B cell (primary cell): ENCODE measurements at places on chromosomes 2 and 18. TPM values are rescaled to one million over a fixed set of nuclear protein-coding genes. Genes with fewer than 3 reads are reported as not detected.

Gene ASB18
- polyA plus RNA-seq = not detected in 2 replicates

Gene MC5R
- polyA plus RNA-seq = not detected in 2 replicates

Gene PLGLB2
- 2.0 and 3.3 TPM in 2 replicates for polyA plus RNA-seq

- no peak for DNase-seq
These were observed 127.5 kb upstream of the TTC39C start for GRCh38 chr18:23887035-23887434.

DNA sequence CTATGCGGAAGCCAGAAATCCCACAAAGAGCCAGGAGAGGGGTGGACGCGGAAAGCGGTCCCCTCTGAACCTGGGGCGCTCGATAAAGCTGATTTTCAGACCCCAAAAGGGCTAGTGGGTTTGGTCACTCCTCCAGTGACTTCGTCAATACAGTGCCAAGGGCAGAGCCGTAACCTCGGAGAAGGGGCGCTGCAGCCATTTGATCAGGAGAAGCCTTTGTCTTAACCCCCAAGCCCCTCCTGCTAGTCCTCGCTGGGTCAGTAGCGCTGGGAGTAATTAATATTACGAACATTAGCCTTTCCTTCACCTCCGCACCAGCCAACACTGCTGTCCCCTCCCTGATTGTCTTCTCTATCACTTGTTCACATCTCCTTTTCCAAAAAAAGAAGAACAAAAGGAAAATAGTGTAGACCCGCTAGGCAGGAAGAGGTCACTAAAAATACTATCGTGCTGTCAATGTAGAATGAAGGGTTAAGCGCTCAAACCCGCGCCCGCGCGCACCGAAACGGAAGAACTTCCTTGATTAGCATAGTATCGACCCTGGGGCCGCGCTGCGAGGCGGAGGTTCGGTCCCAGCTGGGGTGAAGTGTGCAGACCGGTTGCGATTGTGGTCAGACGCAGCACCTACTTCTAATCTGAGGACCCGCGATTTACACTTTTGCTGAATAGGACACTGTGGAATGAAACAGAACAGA is 63.2 kb upstream of the MAPRE2 start:
- DNase-seq = peak; percentile 52

DNA sequence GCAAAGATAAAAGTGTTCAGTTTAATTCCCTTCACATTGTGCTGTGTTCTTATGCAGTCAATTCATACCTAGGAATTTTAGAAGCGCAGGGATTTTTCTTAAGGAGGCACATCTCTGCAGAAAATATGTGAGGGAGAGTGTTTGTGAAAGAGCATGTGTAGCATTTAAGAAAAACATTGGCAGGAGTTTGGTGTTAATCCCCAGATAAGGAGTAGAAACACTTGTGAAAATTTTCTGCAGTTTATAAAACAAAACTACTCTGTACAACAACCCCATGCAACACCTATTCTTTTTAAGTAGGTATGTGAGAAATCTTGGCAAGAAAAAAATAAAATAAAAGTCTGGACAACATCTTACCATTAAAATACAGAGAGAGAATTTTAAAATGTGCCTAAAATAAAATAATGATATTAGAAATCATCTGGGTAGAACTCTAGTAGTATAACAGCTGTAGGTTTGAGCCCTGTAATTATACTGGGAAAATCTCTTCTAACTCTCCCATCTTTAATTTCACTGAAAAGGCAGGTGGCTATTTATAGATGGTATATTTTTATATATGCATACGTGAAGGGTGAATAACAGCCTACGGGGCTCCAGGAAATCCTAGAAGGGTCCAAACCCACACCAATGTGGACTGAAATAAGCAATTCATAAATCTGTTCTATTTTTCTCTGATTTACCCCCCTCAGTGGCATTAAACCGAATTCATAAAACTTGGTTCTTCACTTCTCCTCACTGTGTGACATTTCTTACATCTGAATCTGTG is 6.6 kb downstream of the FZD7 start:
- DNase-seq = no peak

- DNase-seq = no peak
These were observed 80.3 kb downstream of the VAPA start for GRCh38 chr18:9994026-9994570.

DNA sequence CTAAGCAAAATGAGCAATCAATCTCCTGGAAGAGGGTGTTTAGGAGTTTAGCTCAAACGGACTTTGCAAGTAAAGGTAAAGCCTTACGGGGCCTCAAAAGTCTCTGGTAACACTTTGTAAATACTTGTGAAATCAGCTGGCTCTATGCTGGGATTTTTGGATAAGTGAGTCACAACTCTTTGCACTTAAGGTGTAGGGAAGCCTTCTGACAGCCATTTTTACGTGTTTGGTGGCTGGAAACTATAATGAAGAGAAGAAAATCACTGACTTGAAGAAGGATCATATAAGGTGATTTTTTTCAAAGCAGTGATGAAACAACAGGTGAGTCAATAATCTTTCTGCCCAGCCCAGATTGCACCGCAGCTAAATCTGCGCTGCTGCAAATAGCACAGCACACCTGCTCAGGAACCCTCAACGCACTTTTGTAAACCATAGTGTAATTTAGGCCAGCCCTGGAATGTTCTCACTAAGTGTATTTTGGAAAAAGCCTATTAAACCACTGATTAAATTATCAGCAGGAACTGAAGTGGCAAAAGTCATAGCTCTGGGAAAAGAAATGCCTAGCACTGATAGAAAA is 218.8 kb downstream of the AGPS start:
- DNase-seq = no peak

- no peak for DNase-seq
These were observed 117.6 kb upstream of the DTNA start for GRCh38 chr18:34592481-34592880.

GRCh38 chr2:18788592-18788991 is 199.2 kb upstream of the NT5C1B start:
- no peak for DNase-seq

DNA sequence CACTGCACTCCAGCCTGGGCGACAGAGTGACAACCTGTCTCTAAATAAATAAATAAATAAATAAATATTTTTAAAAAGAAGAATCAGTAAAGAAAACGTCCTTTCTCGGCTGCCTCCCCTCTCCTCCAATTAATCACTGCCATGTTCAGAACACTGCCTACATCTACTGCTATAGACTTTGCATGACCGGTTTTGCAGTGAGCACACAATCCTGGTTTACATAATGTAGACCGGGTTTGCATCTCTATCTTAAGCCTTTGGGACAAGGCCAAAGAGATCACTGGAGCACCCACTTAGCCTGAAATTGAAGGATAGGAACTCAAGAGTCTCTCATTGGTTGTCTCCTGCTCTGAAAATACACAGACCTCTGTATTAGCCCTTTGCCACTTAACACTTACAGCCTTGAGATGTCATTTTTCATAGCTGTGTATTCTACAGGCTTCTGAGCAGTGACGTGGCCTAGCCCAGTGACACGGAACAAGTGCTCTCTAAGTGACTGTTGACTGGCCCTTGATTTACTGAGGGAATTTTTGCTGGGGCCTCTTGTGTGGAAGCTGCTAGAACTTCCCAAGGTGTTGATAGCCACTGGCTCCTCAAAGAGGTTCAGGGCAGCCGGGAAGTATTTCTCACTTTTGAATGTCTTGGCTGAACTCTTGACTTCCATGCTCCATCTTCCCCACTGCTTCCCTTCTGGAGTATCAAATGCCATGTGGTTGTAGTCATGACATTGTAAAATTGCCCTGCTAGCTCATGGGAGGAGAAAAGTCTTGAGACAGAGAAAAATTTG is 45.3 kb upstream of the CCBE1 start:
- no peak for DNase-seq

DNA sequence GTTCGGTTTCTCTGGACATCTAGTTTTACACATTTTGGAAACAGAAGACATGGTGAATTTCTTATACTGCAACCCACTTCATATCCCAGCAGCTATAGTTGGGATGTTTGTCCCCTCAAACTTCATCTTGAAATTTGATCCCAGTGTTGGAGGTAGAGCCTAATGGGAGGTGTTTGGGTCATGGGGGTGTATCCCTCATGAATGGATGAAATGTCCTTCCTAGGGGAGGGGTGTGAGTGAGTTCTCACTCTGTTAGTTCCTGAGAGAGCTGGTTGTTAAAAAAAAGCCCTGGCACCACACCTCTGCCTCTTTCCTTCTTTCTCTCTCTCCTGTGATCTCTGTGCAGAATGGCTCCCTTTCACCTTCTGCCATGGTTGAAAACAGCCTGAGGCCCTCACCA is 369.0 kb upstream of the KCNJ3 start:
- no peak for DNase-seq
